ENCODE measurements at places on chromosomes 1 and 21.

GRCh38 chr1:220733086-220733601, 15.0 kb upstream of the MTARC2 start:
- DNase-seq = peak; percentile 71

GRCh38 chr1:115840605-115841460, at the start of gene NHLH2:
NHLH2 (minus strand) TSS chr1:115841126; CDS start chr1:115838372, 2,754 bp downstream.
- no peak for DNase-seq

DNA sequence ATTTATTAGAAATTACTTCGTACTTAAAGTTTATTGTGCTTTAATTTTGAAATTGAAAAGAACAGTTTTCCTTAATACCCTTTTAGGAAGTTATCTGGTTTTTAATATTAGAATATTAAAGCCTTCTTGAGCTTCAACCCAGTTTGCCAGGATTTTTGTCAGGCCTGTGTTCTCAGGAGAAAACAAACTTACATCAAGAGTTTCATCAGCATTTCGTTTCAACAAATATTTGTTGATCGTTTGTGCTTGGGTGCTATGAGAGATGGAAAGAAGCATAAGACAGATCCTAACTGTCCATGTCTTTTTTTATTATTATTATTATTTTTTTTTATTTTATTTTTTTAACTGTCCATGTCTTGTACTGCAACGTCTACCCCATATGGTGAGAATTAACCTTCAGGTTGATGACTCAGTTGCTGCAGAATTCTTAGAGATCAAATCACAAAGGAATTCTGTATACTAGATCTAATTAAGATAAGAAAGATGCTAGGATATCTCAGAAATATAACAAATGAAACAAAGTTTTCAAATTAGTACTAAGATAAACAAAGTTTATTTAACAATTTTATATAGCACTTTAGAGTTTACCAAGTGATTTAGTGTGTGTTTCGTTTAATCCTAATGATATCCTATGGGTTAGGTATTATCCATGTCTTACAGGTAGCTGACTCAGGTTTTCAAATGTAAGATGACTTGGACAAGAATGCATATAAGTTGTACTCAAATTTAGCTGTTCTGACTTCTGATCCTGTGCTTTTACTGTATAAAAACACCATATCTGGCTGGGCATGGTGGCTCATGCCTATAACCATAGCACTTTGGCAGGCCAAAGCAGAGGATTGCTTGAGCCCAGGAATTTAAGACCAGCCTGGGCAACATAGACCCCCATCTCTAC, 14.3 kb downstream of the FBXO28 start:
- DNase-seq = no peak

GRCh38 chr1:206703661-206704060, 19.0 kb downstream of the MAPKAPK2 start:
- DNase-seq = peak; percentile 91

- DNase-seq = peak; percentile 72
Measured at GRCh38 chr21:36288651-36289243, 31.2 kb upstream of the MORC3 start.

GRCh38 chr1:12460911-12461621, 156.9 kb downstream of the DHRS3 start:
- no peak for DNase-seq

DNA sequence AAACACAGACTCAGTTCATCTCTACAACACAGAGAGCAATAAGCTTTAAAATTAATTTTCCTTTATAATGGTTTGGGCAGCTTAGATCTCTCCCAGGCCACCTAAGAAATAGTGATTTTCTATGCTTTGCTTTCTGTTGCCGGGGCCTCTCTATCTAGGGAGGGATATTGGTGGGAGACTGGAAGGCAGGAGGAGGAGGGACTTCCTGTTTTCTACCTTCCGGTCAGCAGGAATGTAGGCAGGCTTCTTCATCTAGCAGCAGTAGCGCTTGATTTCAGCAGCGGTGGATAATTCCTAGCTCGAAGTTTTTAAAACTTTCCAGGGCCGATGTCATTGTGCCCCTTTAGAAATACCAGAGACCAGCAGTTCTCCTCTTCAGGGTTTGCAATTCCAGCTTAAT, 5.1 kb upstream of the DESI2 start:
- DNase-seq = no peak

DNA sequence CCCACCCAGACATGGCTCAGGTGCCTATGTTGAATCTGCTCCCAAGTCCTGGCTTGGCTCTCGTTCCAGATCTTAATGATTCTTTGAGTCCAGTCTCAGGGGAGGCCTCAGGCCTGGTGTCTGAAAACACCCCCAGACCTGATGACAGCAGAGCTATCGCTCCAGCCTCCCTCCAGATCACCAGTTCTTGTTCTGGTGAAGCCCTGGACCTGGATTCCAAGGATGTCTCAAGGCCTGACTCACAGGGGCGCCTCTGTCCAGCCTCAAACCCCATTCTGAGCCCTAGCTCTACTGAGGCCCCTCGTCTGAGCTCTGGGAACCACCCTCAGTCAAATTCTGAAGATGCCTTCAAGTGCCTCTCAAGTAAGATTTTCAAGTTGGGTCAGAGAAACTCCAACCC, 11.4 kb downstream of the MROH7 start:
- DNase-seq = no peak

DNA sequence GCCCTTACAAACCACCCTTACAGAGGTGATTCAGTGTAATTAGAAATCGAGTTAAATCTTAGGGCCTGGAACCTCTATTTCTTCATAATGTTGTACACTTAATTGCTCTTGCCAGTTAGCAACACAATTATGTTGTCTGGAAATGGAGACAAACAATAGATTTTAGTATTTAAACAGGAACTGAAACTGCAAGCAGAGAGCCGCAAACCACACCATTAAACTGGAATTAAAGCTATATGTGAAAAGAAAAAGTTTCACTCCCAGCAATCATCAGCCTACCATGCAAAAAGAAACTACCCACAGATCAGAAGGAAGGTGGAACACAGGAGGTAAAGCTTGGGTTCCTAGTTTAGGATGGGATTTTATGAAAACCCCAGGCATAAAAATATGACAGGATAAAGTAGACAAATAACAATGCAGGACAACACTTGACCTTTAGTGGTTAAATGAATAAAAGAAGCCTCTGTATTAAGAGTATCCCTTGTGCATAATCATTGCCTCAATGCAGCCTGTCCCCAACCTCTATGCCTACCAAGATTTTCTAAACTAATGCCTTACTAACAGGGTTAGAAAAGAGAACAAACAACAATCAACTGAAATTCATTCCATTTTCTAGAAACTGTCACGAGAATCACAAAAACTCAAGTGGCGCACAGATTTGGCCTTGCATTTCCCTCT, 304.3 kb upstream of the ESRRG start:
- no peak for DNase-seq

GRCh38 chr1:231527586-231528171, 790 bp upstream of the TSNAX start:
- DNase-seq = no peak

DNA sequence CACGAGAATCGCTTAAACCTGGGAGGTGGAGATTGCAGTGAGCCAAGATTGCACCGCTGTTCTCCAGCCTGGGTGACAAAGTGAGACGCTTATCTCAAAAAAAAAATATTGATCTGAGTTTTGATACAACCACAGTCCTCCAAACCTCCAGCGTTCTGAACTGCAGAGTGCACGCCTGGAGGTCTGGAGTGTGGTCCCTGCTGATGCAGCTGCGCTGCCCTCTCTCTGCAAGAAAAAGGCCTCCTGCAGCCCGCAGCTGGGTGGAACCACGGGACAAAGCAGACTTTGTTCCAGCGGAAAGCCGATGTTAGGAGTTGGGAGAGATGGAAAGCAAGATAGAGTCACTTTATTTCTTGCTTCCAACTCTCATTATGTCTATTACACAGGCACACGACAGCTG, 144.9 kb upstream of the SOD1 start:
- no peak for DNase-seq

- DNase-seq = no peak
Measured at GRCh38 chr21:45546636-45547544, 4.7 kb upstream of the SLC19A1 start.

DNA sequence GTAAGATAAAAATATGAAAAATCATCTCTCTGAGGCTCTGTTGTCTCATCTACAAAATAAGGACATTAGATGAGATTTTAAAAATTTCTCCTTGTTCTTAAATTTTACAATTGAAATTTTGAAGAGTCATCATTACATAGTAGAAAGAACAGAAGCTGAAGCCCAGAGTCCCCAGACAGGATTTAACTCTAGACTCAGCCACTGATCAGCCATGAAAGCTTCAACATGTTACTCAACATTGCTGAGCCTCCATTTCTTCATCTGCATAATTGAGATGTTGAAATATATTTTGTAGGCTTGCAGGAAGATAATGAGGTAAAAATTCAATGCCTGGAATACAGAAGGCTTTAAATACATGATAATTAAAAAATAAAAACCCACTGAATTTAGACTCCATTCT, 633.3 kb downstream of the LMO4 start:
- DNase-seq = no peak

DNA sequence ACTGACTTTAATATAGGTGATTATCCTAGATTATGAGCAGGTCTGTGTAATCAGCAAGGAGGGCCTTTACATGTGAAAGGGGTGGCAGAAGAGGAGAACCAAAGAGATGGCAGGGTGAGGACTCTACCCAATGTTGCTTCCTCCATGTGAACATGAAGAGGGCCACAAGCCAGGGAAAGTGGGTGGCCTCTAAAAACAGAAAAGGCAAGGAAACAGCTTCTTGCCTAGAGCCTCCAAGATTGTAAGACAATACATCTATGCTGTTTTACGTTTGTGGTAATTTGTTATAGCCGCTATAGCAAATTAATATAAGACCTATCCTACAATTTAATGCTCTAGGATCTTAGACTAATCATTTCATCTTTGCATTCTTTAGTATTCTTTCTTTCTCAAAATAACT, 85.5 kb downstream of the PLPP3 start:
- DNase-seq = no peak

GRCh38 chr1:232990176-232991128, 40.0 kb downstream of the NTPCR start:
- no peak for DNase-seq

DNA sequence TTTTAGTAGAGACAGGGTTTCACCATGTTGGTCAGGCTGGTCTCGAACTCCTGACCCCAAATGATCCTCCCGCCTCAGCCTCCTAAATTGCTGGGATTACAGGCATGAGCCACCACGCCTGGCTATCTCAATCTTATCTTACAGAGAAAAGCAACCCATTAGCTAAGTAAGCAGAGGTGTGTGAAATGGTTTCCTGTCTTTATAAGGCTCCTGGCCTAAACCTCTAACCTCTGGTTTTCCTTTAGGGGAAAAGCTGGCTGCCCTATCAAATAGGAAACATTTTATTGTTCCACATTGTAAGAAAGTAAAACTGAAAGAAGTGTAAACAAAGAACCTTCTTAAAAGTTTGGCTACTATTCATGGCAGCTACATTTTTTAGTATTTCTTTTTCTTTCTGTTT, 78.3 kb upstream of the MORC3 start:
- DNase-seq = no peak

Data from CD4-positive, alpha-beta memory T cell (primary cell).